ENCODE measurements at places on chromosomes 5 and 9.

DNA sequence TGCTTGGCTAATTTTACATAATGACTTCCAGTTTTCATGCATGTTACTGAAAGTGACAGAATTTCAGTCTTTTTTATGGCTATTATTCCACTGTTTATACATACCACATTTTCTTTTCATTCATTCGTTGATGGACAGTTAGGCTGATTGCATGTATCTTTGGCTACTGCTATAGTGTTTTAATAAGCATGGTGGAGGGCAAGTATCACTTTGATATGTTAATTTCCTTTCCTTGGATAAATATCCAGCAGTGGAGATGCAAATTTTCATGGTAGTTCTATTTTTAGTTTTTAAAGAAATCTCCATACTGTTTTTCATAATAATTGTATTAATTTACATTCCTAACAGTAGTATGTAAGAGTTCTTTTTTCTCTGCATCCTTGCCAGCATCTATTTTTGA is 297.9 kb downstream of the PRR16 start:
- DNase-seq: no peak

- no peak for DNase-seq
Observed at GRCh38 chr9:138118601-138119071, 241.1 kb downstream of the CACNA1B start.

DNA sequence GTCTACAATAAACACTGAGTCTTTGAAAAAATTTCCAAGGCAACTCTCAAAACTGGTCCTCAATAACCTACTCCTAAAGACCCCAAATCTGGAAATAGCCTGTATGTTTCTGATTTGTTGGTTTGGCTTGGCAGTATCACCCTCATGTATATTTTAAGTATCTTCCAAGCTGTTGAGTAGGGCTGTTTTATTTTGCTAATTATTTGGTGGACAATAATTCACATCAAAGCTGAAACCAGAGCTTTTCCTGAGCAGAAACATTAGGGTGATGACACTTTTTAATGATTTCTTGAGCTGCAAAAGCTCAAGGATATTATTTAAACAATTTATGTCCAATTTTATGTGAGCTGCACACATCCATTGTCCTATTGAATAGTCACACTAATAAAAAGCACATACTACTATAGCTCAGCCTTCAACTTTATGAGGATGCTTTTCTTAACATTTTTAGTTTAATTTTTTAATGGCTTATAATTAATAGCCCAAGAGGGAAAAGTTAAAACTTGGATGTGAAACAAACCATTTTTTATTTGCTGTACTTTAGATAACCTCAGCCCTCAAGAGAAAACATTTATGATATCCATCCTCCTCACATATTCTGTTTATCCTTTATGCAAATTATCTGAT is 393.1 kb downstream of the TAF11L14 start:
- DNase-seq: no peak

GRCh38 chr9:106535439-106535838 is 327.5 kb upstream of the ZNF462 start:
- DNase-seq: no peak

GRCh38 chr9:70036641-70037040 is 7.0 kb upstream of the MAMDC2 start:
- no peak for DNase-seq

DNA sequence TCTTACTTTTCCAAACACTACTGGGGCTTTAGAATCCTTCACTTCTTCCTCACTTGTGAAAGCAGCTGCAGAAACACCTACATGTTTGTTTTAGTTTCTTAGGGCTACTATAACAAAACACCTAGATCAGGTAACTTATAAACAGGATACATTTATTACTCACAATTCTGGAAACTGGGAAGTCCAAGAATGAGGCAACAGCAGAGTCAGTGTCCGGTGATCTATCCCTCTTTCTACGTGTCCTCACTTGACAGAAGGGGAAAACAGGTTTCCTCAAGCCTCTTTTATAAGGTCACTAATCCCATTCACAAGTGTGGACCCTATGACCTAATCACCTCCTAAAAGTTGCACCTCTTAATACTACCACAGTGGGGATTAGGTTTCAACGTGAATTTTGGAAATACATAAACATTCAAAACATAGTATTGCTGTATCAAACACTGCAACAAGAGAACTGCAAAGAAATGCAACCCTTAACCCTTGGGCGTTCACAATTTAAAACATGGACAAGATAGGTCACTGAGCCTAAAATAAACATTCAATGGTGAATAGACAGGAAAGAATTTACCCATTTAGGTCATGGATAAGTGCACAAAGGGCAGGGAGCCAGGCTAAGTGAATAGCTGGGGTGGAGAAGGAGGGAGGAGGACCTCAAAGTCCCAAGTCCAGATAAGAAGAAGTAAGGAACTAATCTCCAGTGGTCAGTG is 104.3 kb downstream of the PIK3R1 start:
- no peak for DNase-seq

GRCh38 chr9:87684627-87685219 is 41.2 kb upstream of the CTSL start:
- no peak for DNase-seq

GRCh38 chr5:118405650-118406061 is 582.7 kb downstream of the DTWD2 start:
- no peak for DNase-seq

- no peak for DNase-seq
Observed at GRCh38 chr9:96100385-96101300, 201.3 kb downstream of the HSD17B3 start.

- no peak for DNase-seq
Observed at GRCh38 chr5:140027807-140028206, 15.3 kb downstream of the NRG2 start.

Measured in amniotic stem cell (primary cell).